Stimulated activated memory B cell treated with anti-CD40 and anti-IgM and Interleukin-4, amounts not matched to agents 10 μg/mL and 1 μg/mL and 100 μg/mL, for 72 hours (primary cell): ENCODE measurements at places on chromosomes 7 and 10.

- H3K4me3 ChIP-seq, result no peak overlapping the region
- peaks cover 23% of the 10 kb centered on the region for H3K27me3 ChIP-seq
- no peaks in the 10 kb centered on the region for H3K36me3 ChIP-seq
- no peaks in the 10 kb centered on the region for H3K4me1 ChIP-seq
- no peak overlapping the region for H3K27ac ChIP-seq
- ATAC-seq, result no peak
Observed at GRCh38 chr10:87739703-87740102, 78.3 kb downstream of the ATAD1 start.

GRCh38 chr10:44571701-44572100 is 186.8 kb upstream of the CXCL12 start:
- H3K4me1 ChIP-seq, result no peaks in the 10 kb centered on the region
- no peak overlapping the region for H3K4me3 ChIP-seq
- no peaks in the 10 kb centered on the region for H3K36me3 ChIP-seq
- no peak overlapping the region for H3K27ac ChIP-seq
- ATAC-seq, result no peak

DNA sequence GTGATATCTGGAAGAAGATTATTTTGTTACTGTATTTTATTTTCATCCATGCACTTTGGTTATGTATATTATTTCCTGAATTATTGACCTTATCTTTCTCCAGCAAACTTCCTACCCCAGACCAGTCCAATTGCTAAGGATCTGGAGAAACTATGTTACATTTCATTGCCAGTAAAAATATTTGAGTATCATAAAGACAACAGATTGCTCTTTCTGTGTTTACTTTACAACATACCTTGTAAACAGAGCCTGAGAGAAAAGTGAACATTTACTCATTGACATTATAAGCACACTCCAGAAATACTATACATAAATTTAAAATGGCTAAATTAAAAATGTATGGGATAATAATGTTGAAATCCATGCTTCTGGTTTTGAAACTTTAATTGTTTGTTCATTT is 186.2 kb upstream of the FAM3C start:
- no peak overlapping the region for H3K27ac ChIP-seq
- ATAC-seq, result no peak
- H3K4me3 ChIP-seq, result no peak overlapping the region
- no peaks in the 10 kb centered on the region for H3K4me1 ChIP-seq
- no peaks in the 10 kb centered on the region for H3K36me3 ChIP-seq
- H3K27me3 ChIP-seq, result peaks cover 38% of the 10 kb centered on the region

DNA sequence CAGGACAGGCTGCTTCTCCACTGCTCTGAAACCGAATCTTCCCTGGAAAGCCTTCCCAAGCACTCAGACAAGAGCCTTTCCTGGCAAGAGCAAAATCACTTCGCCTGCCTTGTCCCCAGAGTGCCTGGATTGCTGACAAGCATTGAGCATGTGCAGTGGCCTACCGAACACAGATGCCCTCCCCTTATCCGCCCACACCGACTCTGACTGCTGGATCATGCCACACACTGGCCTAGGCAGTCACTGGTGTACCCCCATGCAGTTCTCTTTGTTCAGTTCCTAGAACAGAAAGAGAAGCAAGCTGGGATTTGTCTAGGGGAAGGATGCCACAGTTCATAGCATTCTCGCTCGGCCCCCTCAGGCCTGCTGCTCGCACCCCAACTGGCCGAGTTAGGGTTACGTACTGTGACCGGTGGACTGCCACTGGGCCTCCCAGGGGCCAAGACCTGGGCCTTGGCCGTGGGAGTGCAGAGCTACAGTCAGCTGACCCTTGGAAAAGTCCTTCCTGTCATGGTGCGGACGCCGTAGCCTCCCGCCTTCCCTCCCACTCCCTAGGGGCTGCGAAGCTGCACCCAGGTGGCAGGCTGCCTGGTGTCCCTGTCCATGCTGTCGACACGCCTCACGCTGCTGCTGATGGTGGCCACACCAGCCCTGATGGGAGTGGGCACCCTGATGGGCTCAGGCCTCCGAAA is 6.9 kb downstream of the ABCB8 start:
- peaks cover 15% of the 10 kb centered on the region for H3K4me1 ChIP-seq
- peaks cover 25% of the 10 kb centered on the region for H3K36me3 ChIP-seq
- ATAC-seq, result no peak
- H3K4me3 ChIP-seq, result no peak overlapping the region
- no peaks in the 10 kb centered on the region for H3K27me3 ChIP-seq
- no peak overlapping the region for H3K27ac ChIP-seq

- no peak overlapping the region for H3K4me3 ChIP-seq
- no peak for ATAC-seq
- H3K27ac ChIP-seq, result no peak overlapping the region
- peaks cover 19% of the 10 kb centered on the region for H3K27me3 ChIP-seq
- no peaks in the 10 kb centered on the region for H3K4me1 ChIP-seq
Observed at GRCh38 chr7:151452680-151453325, 12.9 kb upstream of the CRYGN start.

DNA sequence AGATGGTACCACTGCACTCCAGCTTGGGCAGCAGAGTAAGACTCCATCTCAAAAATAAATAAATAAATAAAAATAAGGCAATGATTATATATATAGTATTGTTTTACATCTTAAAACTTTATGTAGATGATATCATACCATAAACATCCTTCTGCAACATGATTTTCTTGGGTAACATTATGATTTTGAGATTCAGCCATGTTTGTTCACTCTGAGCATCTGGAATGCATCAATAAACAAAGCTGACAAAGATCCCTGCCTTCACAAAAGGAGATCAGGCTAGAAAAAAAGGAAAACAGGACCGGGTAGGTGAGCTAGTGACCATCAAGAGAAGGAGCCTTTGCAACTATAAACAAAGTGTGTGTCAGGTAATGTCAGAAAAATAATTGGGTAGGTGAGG is 31.9 kb upstream of the KAT6B start:
- ATAC-seq, result no peak
- H3K36me3 ChIP-seq, result no peaks in the 10 kb centered on the region
- H3K4me1 ChIP-seq, result peaks cover 19% of the 10 kb centered on the region
- no peak overlapping the region for H3K27ac ChIP-seq
- peak overlapping the region; percentile 6 for H3K4me3 ChIP-seq

- H3K4me1 ChIP-seq, result no peaks in the 10 kb centered on the region
- H3K27me3 ChIP-seq, result peaks cover 11% of the 10 kb centered on the region
- ATAC-seq, result no peak
- no peak overlapping the region for H3K27ac ChIP-seq
Observed at GRCh38 chr7:155840909-155841308, 28.6 kb upstream of the SHH start.

DNA sequence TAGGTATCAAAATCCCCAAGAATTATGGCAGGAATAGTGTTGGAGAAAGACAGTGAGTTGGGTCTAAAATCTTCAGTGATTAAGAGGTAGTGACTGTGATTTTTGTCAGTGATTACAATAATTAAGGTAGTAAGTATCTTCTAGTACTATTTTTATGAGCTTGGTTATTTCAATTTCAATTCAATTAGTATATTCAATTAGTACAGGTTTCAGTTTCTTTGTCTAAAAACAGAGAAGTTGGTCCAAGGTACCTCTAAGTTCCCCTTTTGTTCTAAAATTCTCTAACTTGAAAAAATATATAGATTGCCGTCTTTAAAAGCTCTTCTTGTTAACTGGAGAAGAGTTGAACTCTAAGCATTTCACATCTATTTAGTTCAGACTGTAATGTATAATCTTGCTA is 82.9 kb downstream of the OTUD1 start:
- peaks cover 31% of the 10 kb centered on the region for H3K27me3 ChIP-seq
- no peak overlapping the region for H3K27ac ChIP-seq
- no peak for ATAC-seq

DNA sequence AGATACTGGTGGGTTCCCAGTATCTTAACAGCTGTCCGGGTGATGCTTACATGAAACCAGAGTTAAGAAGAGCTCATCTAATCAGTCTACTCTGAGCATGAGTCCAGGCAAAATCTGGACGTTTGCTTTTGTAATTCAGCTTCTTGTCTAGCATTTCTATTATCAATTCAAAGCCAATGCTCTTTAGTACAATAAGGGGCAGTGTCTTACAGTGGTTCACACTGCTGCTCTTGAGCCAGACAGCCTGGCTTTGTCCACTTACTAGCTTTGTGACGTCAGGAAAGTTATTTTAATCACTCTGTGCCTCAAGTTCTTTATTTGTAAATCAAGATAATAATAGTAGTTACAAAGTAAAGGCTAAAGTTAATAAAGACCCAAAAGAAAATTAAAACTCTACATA is 227.3 kb upstream of the TCF7L2 start:
- H3K36me3 ChIP-seq, result peaks cover 37% of the 10 kb centered on the region
- H3K27me3 ChIP-seq, result no peaks in the 10 kb centered on the region
- H3K4me3 ChIP-seq, result no peak overlapping the region
- no peak overlapping the region for H3K27ac ChIP-seq
- H3K4me1 ChIP-seq, result no peaks in the 10 kb centered on the region

DNA sequence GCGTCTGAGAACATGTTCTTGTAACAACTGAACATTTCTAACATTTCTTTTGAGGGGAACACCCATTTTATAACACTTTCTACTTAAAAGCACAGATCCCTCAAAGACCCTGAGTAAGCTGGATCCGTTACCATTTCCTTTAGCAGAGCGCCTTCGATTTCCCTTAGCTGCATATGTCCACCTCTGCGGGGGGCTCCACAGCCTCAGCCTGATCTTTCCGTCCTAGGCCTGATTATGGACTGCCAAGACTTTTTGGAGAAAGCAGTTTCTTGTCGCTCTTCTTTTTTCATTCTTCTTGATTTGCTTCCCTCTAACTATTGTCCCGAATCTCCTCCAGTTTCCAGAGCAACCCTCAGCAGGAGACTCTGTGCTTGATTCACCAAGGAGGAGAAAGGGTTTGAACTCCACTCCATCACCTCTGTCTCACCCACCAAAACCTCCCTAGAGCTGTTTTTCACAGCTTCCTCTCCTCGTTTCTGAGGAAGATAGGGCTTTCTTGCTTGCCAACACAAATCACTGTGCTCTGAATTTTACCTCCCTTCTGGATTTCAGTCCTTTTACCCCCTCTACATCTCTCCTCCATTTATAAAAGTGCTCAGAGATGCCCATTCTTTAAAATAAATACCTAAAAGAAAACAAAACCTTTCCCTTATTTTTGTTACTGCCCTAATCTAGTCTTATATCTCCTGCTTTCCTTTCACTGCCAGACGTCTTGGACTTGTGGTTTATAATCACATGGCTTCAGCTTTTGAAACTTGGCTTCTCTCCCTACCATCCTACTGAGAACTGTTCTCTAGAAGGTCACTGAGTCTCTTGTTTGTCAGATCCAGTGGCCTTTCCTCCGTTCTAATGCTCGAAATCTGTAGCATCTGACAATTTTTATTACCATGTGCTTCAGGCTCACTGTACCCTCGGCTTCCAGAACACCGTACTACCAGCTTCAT is 30.5 kb upstream of the ZRANB1 start:
- peak overlapping the region; percentile 3 for H3K27ac ChIP-seq
- H3K36me3 ChIP-seq, result no peaks in the 10 kb centered on the region
- ATAC-seq, result no peak

DNA sequence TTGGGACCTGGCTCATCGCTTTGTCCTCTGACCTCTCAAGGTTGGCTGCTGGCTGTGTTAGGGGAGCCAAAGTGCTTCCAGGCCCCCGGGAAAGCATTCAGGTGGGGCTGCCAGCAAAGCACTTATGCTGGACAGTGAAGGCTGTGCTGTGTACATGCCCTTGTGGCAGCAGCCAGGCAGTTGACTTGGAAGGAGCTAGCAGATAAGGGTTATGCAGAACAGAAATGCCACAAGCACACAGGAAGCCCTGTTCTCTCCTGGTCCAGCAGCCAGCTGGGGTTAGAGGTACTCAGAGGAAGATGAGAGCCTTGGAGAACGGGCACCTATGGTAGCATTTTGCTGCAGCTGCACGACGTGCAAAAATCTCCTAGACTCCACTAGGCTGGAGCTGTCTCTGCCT is 35.2 kb upstream of the OR9A4 start:
- no peak overlapping the region for H3K27ac ChIP-seq
- peaks cover 6% of the 10 kb centered on the region for H3K4me1 ChIP-seq
- H3K27me3 ChIP-seq, result no peaks in the 10 kb centered on the region
- H3K36me3 ChIP-seq, result no peaks in the 10 kb centered on the region

- no peaks in the 10 kb centered on the region for H3K27me3 ChIP-seq
- peak; percentile 79 for ATAC-seq
- peak overlapping the region; percentile 76 for H3K4me3 ChIP-seq
- H3K27ac ChIP-seq, result peak overlapping the region; percentile 84
Observed at GRCh38 chr10:63260860-63261251, 127.7 kb downstream of the NRBF2 start.

GRCh38 chr10:118562851-118563250 is 32.6 kb downstream of the PRLHR start:
- no peak overlapping the region for H3K27ac ChIP-seq
- peaks cover 5% of the 10 kb centered on the region for H3K36me3 ChIP-seq
- H3K27me3 ChIP-seq, result peaks cover 50% of the 10 kb centered on the region
- ATAC-seq, result no peak
- no peaks in the 10 kb centered on the region for H3K4me1 ChIP-seq
- H3K4me3 ChIP-seq, result no peak overlapping the region

- peak overlapping the region; percentile 24 for H3K4me3 ChIP-seq
- H3K4me1 ChIP-seq, result peaks cover 26% of the 10 kb centered on the region
- H3K36me3 ChIP-seq, result peaks cover 5% of the 10 kb centered on the region
- ATAC-seq, result no peak
- no peaks in the 10 kb centered on the region for H3K27me3 ChIP-seq
Observed at GRCh38 chr10:68327889-68328786, 3.7 kb upstream of the HNRNPH3 start.

DNA sequence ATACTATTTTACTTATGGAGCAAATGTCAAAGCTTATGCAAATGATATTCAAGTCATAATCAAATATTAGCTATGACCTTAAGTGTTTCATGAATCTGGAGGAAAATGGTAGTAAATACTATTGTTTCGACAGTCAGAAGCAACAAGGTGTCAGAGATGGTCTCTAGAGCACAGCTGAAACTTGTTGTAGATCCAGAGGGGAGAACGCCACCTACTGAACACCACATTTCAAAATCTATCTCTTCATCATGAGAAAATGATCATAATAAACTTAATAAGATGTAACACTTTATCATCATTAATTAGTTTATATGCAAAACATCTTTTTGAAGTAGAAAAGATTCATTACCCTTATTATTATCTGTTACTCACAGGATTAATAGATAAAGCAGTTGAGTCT is 418.7 kb downstream of the GATA3 start:
- no peak for ATAC-seq
- H3K27ac ChIP-seq, result no peak overlapping the region
- no peaks in the 10 kb centered on the region for H3K27me3 ChIP-seq
- no peaks in the 10 kb centered on the region for H3K36me3 ChIP-seq
- H3K4me1 ChIP-seq, result no peaks in the 10 kb centered on the region

- H3K36me3 ChIP-seq, result peaks cover 48% of the 10 kb centered on the region
- H3K4me1 ChIP-seq, result peaks cover 11% of the 10 kb centered on the region
- H3K27me3 ChIP-seq, result no peaks in the 10 kb centered on the region
- H3K4me3 ChIP-seq, result no peak overlapping the region
- no peak for ATAC-seq
Observed at GRCh38 chr7:77783111-77783510, 15.1 kb downstream of the TMEM60 start.

GRCh38 chr10:116237970-116238369 is 35.0 kb downstream of the GFRA1 start:
- no peak overlapping the region for H3K4me3 ChIP-seq
- no peaks in the 10 kb centered on the region for H3K36me3 ChIP-seq
- no peaks in the 10 kb centered on the region for H3K27me3 ChIP-seq

GRCh38 chr10:63713191-63714144 is 192.3 kb downstream of the REEP3 start:
- no peak overlapping the region for H3K27ac ChIP-seq
- H3K27me3 ChIP-seq, result no peaks in the 10 kb centered on the region
- peaks cover 24% of the 10 kb centered on the region for H3K4me1 ChIP-seq
- no peaks in the 10 kb centered on the region for H3K36me3 ChIP-seq
- no peak overlapping the region for H3K4me3 ChIP-seq
